ENCODE measurements at places on chromosomes 6 and 20.

DNA sequence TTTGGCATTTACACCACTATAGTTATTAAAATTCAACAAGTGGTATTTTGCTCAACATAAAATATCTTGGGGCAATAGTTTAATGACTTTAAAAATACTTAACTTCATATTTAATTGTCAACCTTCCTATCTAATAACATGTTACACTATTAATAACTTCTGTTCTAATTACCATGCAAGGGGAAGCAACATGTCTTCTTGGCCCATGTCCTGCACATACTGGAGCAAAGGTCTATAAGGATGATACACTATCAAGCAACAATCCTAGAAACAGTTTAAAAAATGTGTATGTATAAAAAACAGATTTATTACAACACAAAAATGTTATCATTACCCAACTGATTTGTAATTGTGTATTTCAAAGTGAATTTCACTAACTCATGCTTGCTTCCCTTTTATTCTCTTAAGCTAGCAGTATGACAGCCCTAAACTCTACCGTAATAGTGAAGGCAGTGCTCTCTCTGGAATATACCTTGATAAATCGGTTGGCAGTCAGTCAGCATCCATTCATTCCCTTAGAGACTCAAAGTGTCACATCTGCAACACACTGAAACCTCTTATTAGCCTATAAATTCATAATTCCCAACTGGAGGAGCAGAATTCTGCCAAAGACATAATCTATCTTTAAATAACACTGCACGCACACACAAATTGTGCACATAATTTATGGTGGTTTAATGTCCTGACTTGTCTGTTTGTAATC, 18.3 kb downstream of the CCNC start:
- no peak for DNase-seq

DNA sequence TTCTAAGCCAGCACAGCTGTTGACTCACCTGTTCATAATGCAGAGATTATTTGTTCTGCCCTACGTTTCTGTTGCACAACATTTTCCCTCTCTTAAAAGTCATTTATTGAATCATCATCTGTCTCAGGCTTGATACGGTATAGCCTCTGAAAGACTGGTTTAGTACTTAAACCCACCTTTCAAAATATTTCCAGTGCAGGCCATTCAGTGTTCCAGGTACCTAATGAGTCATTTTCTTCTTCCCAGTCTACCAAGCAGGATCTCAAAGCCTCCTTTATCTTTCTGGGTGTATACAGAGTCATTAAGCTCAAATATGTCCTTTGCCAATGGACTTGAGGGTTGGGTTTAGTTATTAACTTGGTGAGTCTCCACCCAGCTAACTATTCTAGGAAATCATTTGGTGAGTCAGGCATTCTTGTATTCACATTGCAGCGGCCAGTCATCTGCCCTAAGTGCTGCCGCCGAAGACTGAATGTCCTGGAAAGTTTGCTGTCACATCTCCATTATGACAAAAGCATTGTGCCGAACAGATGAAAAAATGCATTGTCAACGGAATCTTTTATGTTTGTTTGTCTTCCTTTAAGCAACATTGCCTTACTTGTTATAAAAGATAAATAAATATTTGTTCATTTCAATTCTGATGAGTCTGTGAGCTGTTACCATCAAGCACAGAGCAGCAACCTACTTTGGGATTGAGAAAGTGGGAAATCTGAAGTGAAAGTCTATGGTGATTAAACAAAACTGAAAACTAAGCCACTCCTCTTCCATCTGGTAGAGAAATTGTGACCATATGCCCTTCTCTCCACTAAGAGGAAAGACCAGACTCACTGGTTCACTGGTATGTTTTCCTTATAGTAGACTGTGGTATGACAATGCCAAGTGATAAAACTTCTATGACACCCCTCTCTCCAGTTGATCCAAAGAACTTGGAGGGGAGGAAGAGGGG, 14.3 kb upstream of the FAM135A start:
- peak; percentile 42 for DNase-seq

DNA sequence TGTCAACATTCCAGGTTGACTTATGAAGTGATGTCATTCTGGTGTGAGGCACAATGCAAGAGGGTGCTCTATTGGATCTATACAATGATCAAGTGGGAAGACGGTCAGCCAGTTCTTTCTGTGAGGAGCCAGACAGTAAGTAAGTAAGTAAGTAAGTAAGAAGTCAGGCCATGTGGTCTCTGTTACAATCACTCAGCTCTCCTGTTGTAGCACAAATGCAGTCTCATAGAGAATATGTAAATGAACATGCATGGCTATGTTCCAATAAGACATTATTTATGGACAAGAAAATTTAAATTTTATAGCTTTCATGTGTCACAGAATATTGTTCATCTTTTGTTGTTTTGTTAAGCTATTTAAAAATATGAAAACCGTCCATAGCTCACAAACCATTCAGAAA, 399.7 kb downstream of the BTBD3 start:
- DNase-seq, result no peak

GRCh38 chr6:70667711-70668498, at the start of gene SMAP1:
Gene SMAP1, plus strand, starts transcription at chr6:70667883. Its CDS starts 141 bp downstream, at chr6:70668024.
- DNase-seq, result peak; percentile 79

DNA sequence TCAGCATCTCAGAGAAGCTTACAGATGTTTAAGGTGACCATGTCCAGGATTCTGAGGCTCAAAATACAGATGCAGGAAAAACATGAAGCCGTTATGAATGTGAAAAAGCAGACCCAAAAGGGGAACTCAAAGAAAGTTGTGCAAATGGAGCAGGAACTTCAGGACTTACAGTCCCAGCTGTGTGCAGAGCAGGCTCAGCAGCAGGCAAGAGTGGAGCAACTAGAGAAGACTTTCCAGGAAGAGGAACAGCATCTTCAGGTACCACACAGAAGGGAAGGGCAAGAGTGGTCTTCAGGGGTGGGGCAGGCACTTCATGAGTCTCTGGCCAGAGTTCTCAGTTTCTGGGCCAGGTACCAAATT, 15.2 kb downstream of the RNF8 start:
- no peak for DNase-seq

- DNase-seq, result peak; percentile 92
These were observed 168.4 kb downstream of the DOK5 start for GRCh38 chr20:54643761-54644160.
